Adipocyte (in vitro differentiated cells): ENCODE measurements at places on chromosomes 6 and 20.
A peak's percentile ranks its signal among the peaks of the same experiment; 100 is the strongest.

- DNase-seq, result no peak
These were observed 13.8 kb upstream of the RBM38 start for GRCh38 chr20:57377350-57377749.

GRCh38 chr20:58930496-58930895 is 50.6 kb upstream of the NELFCD start:
- DNase-seq, result no peak

DNA sequence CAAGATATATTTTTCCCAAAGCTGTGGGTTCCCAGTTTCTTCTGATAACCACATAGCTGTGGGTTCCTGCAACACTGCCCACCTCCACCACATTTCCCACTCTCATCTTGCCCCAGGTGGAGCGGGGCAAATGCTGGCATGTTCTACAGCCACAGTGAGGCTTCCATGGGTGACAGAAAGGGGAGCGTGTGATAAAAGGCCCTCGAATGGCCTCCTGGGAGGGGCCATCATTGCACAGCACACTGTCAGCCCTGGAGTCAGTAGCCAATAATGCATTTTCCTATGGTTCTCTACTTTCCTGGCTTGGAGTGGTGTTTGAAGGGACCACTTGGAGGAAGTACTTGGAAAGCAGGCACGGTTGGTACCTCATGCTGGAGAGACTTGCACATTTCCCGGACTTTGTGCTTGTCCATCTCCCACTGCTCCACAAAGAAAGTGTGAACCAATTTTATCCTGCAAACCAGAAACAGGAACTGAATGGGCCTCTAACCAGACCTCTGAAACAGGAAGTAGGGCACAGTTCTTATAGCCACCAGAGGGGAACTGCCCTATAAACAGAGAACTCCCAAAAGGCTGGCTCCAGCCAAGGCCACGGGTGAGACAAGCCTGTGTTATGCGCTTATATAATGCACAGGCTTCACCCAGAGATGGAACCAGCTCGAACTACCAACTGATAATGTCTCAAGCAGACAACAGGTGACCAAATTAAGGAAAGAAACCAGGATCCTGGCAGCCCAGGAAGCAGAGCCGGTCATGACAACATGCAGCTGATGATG is 8.6 kb downstream of the MAP3K5 start:
- no peak for DNase-seq

GRCh38 chr20:22744341-22745193 is 160.2 kb upstream of the FOXA2 start:
- peak; percentile 20 for DNase-seq
